ENCODE measurements at places on chromosomes 1 and 21. TPM values are rescaled to one million over a fixed set of nuclear protein-coding genes. Genes with fewer than 3 reads are reported as not detected.
A peak's percentile ranks its signal among the peaks of the same experiment; 100 is the strongest.

OR2AK2 gene
- not detected for polyA plus RNA-seq

- DNase-seq, result no peak
Observed at GRCh38 chr1:156241926-156242325, at the start of gene BGLAP. Gene BGLAP, plus strand, starts transcription at chr1:156242184. Its CDS starts 48 bp downstream, at chr1:156242232.

- no peak for DNase-seq
Observed at GRCh38 chr21:42301371-42302075, 13.7 kb downstream of the TFF3 start.

- DNase-seq, result peak; percentile 9
Observed at GRCh38 chr1:29563571-29563970, 327.2 kb downstream of the PTPRU start.

DNA sequence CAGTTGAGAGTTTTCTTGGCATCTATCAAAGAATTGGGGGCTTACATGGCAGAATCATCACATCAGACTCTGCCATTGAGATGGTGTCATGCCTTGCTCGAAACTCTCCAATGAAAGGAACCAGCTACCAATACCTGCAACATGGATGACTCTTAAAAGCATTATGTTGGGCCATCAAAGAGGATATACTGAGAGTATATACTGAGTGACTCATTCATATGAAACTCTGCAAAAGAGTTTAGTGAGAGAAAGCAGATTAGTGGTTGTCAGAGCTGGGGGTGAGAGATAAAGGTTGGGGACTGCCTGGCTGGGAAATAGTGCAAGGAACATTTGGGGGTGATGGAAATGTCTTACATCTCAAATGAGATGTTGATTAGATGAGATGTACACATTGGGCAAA is 14.7 kb upstream of the HMGB4 start:
- DNase-seq, result peak; percentile 37

GRCh38 chr1:212271823-212272485 is 13.3 kb upstream of the PPP2R5A start:
- no peak for DNase-seq

DNA sequence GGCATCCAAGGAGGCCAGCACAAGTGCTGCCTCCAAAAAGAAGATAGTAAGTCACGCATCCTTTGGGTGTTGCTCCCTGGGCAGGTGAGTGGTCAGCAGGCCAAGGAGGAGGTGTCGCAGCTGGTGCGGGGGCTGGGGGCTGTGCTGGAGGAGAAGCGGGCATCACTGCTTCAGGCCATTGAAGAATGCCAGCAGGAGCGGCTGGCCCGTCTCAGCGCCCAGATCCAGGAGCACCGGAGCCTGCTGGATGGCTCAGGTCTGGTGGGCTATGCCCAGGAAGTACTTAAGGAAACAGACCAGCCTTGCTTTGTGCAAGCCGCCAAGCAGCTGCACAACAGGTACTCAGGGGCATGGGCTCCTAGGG is 4.3 kb downstream of the TRIM46 start:
- DNase-seq, result no peak

DNA sequence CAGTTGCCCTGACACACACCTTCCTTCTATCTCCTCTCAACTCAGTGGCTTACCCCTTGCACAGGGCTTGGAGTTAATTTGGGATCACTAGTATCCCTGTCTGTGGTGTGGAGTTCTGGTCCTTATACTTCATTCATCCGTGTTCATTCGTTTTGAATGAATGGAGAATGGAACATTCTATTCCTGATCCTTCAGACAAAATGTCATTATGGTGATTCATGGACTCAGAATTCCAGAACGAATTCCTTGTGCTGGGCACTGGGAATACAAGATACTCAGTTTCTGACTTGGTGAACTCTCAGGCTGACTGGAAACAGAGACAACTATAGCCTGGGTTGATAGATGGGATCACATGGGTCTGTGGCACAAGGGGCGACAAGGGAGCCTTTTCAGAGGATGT is 49.9 kb upstream of the TRABD2B start:
- DNase-seq, result peak; percentile 15

LYPD8 gene
- polyA plus RNA-seq, result not detected

DNA sequence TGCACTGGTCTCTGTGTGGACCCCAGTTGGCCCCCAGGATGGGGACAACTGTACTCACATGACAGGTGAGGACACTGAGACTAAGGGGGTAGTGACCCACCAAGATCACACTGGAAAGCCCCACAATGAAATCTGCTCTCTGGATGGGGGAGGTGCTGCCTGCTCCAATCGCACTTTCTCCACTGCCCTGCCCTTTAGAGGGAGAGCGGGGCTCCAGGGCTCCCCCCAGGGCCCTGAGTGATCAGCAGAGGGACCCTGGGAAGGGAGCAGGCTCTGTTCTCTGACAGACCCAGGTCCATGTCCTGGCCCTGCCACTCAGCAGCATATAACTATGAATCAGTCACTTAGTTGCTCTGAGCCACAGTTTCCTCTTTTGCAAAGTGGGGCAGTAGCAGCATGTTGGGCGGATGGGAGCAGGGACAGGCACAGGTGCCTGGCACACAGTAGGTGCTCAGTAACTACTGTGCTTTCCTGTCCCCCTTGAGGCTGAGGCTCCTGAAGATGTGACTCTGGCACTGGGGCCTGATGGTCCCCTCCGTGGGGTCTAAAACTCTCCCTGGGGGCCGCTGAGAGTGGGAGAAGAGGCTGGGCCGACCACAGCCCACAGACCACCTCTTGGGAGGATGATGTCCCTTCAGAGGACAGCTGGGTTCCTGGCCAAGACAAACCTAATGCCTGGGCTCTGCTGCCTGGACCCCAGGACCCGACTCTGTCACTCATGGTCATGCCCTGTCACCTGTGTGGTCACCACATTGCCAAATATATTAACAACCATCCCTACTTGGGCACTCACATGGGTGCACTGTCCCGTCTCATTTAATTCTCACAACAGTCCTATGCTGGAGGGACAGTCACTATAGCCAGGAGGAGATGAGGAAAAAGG is 222.7 kb downstream of the PTPRU start:
- no peak for DNase-seq

GRCh38 chr1:162939035-162939434 is 78.1 kb upstream of the CCDC190 start:
- no peak for DNase-seq

- no peak for DNase-seq
Observed at GRCh38 chr1:87436534-87436933, 107.9 kb downstream of the LMO4 start.

GRCh38 chr1:99869304-99869703 is 19.1 kb downstream of the AGL start:
- DNase-seq, result peak; percentile 70

DNA sequence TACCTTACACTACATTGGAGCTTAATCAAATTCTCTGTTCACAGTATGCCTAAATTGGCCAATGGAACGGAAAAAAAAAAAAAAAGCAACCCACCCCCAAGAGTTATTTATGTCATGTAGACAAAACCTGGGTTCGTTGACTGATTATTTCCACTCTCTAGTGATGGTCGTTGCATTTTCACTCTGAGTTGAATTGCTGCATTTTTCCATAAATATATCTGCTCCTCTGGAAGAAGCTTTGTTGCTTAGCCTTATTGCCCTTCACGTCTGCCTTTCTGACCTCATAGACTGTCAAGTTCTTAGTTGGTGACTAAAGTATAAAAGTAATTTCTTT is 90.2 kb upstream of the RUNX1 start:
- no peak for DNase-seq

DNA sequence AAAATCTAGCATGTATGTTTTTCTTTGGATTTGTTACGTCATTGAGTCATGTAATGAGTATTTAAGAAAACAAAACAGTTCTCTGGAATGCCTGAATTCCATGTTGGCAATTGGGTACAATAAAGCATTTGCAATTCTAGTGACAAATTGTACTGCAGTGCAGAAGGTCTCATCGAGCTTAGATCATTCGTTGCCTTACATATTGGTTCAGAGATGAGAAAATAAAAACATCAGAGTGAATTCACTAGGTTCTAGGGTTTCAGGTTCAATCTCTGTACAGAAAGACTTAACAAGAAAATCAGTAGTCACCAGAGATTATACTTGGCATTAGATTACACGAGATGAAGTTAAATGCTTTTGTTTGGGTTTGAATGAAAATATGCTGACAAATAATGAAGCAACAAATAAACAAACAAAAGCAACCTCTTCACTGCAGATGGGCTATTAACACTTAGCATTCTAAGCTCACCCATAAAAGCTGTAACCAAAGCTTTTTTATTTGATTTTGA is 124.7 kb downstream of the RYR2 start:
- no peak for DNase-seq

DNA sequence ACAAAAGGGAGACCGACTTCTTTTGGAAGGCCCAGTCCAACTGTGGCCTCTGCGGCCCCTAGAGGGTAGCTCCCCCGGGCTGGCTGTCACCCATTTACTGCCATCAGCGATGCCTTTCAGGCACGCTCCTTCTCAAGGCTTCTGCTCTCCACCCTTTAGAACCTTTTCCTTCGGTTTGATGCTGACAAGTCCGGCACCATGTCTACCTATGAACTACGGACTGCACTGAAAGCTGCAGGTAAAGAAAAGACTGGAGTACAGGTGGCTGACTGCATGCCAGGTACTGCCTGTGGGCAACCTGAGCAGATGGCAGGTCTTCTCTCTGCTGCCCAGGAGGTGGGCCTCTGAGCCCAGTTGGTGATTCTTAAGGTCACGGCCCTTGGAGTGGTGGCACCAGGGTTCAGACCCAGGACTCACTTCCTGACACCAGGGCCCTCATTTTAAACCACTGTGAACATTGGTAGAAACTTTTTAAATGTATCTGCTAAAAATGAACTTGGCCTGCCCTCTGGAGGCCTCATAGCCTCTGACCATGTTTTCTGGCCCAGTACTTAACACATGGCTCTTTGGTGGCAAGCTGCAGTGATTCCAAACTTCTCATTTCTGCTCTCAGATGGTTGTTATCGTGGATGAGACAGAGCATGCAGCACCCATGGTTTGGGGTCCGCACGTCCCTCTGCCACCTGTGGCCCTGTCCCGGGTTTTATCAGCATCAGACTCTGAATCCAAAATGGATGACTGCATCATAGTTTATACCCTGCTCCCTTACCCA is 45.7 kb downstream of the CAPN9 start:
- DNase-seq, result peak; percentile 13

- DNase-seq, result peak; percentile 75
Observed at GRCh38 chr1:97332716-97333115, 588.1 kb downstream of the DPYD start.

TENT5C gene
- 0.20 TPM for polyA plus RNA-seq

CTH gene
- polyA plus RNA-seq, result 28.9 TPM

CFAP107 gene
- not detected for polyA plus RNA-seq

FCRL6 gene
- not detected for polyA plus RNA-seq

GRCh38 chr1:9194024-9194423 is 40.5 kb upstream of the H6PD start:
- no peak for DNase-seq

- DNase-seq, result no peak
Observed at GRCh38 chr1:64493831-64494230, 23.9 kb downstream of the CACHD1 start.
